ENCODE measurements at places on chromosomes 1 and 21.

DNA sequence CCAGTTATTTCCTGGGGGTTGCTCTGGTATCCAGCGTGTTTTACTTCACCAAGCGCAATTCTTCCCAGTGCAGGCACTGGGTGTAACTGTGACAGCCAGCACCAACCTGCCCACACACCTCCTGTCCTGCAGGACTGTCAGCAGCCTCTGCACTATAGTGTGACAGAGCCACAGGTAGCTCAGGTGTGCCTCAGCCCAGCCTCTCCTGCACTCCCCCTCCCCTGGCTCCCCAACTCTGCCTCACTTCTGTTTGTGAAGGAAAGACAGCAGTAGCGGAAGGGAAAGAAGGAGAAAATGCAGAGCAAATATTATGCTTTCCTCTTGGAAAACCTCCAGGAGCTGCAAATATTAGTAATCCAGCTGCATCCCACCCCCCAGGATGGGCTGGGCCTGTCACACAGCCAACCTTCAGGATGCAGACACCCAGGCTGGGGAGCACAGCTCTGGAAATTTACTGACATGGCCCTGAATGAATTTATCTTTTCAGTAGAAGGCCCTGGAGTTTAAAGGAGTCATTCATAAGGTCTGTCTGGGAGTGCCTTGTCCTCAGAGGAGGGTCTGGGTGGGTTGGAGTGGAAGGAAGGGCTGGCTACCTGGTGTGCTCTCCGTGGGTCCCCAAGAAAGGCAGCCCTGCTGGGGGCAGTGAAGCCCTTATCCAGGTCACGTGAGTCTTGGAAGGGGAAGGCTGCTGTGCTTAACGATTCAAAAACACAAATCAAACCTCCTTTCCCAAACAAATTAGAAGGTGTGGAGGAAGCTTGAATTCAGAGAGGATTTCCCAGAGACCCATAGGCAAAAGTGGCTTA, 20.9 kb downstream of the CAPN2 start:
- DNase-seq: no peak

GRCh38 chr1:244052016-244052727, 1.1 kb downstream of the ZBTB18 start:
- DNase-seq: peak; percentile 56

- no peak for DNase-seq
Measured at GRCh38 chr1:167455786-167456446, 62.4 kb downstream of the CD247 start.

DNA sequence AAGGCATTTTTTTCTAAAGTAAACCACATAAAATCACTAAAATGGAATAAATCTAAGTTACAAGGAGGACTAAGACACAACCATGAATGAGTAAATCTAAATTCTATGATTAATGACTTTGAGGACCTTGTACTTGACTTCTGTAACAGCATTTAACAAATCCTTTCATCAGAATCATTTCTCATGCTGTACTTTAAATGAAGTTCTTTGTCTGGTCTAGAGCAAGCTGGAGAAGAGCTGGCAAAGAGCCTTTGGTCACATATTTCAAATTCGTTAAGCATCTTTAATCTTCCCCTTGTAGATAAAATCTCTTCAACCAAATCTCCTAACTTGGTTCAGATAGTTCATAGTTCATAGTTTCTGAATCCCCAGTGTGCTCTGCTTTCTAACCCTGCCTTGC, 405.4 kb downstream of the PTPRC start:
- DNase-seq: no peak

GRCh38 chr1:11245904-11246719, 16.2 kb downstream of the MTOR start:
- no peak for DNase-seq

- DNase-seq: no peak
Measured at GRCh38 chr1:191290441-191290840, 812.8 kb upstream of the BRINP3 start.

DNA sequence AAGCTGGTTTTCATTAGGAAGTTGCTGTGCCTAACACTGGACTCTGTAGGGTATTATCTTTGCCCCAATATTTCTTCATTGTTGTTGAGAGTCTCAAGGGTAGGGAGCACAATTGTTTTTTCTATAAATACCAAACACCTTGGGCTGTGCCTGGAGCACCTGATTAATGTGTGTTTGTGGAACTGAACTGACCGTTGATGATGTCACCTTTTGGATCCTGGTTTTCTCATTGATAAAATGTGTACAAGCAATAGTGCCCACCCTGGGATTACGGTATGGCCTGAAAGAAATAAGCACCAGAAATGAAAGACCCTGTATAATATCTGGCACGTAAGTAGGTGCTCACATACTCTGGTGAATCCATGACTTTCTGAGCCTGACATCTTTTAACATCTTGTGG, 39.3 kb downstream of the KCNA2 start:
- no peak for DNase-seq

DNA sequence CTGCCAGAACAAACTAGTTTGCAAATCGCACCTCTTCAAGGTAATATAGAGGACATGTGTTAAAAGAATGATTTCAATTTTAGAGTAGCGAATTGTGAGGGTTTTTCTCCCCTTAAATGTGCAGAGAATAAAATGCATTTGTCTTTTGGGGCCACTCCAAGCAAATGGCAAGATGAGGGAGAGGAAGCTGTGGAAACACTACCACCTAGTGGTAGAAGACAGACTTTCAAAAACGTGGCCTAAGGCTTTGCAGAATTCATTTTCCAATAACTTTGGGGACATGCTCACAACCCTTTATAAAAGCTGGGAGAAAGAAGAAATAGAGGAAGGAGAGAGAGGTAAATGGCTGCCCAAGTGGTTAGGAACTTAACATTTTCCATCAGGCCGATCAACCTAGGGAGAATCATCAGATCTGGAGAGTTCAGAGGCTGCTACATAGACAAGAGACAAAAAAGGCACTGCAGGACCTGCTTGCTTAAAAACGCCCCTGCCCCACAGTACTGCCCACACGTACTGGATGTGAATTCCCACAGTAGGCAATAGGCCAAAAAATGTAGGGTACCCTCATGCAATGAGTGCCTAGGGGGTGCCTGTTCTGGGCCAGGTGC, 15.7 kb upstream of the RCAN1 start:
- peak; percentile 63 for DNase-seq

- DNase-seq: peak; percentile 42
Measured at GRCh38 chr1:18302788-18303413, 177.8 kb upstream of the KLHDC7A start.

DNA sequence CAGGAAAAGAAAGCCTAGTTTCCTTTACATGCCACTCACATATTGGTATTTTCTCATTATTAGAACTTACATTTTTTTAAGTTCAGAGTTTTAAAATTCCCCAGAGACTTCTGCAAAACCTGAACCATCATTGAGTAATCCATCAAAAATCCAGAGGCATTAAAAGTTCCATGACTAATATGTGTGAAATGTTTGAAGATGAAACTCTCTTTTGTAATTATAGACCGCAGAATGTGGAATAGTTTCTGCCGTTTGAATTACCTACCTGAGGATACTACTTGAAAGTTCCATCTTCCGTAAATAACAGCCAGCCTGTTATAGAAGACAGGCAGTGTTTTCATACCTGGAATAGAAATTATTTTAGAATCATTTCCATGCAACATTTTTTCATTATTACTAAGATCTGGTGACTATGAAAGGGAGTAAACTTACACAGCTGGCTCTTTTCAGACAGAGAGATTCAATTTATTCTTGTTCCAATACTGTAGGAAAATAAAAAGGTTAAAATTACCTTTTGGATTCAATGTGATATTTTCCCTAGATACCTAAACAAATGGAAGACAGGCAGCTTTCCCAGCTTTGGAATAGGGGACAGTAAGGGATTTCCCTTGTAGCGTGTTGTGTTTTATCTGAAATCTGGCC, 131.4 kb downstream of the ST6GALNAC5 start:
- no peak for DNase-seq

DNA sequence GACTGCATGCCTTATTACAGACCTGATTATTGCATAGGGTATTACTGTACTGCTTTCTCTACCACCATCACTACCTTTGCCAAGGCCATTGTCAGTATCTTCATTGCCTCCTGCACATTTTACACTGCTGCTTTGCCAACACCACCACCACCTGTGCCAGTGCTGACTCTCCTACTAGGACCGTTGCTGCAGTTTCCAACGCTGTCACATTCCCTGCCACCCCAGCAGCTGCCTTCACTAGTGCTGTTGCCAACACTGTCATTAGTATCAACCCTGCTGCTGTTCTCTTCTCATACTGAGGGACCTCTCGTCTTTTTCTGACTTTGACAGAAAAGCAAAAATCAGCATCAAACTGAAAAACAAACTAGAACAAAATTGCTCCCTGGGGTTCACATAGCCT, 394.9 kb upstream of the B3GALT2 start:
- no peak for DNase-seq

- no peak for DNase-seq
Measured at GRCh38 chr1:13967707-13968106, 267.7 kb downstream of the PRDM2 start.

DNA sequence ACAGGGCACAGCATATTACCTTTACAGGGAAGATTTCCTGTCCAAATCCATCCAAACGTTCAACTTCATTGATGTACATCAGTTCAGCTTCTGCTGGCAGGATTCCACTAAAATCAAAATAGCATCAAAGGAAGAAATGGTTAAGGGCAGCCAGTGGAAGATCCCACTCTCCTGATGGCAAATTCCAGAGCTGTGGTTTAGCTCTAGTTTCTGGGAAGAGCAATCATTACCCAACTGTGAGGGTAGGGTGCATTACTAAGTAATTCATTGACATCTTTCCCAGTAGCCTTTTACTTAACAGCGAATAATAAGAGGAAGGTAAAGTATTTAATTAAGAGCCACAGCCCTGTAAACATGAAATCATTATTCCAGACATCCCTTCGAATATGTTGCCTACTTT, 120.7 kb downstream of the SMYD2 start:
- DNase-seq: no peak

GRCh38 chr1:6211731-6212130, 5.8 kb downstream of the RNF207 start:
- no peak for DNase-seq

- DNase-seq: peak; percentile 84
Measured at GRCh38 chr1:108505763-108506070, 54.2 kb upstream of the EEIG2 start.

DNA sequence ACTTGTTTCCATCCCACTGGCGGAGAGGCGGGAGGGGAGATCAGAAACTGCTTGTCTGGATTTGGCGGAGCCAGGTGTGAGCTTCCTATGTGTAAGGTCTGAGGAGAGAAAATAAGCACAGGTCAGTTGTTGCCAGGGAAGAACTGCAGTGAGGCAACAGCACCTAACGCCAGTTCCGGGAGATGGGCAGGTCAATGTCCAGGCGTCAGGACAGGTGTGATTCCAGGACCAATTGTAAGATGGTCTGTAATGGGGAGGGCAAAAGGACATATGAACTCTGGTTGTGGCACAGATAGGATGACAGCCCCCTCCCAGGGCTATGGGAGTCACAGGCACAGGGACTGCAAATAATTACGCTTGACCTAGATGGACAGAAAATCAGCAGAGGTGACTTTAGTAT, 9.6 kb upstream of the KCNE1 start:
- no peak for DNase-seq

DNA sequence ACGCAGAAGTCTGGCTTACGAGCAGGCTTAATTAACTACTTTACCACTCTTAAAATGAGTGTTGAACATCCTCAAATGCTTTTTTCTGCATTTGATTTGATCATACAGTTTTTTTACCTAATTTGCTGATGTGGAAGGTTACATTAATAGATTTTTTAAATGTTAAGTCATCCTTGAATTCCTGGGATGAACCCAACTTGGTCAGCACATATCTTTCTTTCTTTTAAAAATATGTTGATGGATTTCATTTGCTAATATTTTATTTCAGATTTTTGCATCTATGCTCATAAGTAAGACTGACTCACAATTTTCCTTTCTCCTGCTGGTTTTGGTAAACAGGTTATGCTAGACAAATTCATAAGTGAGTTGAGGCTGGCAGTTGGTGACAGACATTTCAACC, 82.9 kb downstream of the LHX4 start:
- no peak for DNase-seq

GRCh38 chr1:109024646-109025045, 17.3 kb downstream of the WDR47 start:
- no peak for DNase-seq

DNA sequence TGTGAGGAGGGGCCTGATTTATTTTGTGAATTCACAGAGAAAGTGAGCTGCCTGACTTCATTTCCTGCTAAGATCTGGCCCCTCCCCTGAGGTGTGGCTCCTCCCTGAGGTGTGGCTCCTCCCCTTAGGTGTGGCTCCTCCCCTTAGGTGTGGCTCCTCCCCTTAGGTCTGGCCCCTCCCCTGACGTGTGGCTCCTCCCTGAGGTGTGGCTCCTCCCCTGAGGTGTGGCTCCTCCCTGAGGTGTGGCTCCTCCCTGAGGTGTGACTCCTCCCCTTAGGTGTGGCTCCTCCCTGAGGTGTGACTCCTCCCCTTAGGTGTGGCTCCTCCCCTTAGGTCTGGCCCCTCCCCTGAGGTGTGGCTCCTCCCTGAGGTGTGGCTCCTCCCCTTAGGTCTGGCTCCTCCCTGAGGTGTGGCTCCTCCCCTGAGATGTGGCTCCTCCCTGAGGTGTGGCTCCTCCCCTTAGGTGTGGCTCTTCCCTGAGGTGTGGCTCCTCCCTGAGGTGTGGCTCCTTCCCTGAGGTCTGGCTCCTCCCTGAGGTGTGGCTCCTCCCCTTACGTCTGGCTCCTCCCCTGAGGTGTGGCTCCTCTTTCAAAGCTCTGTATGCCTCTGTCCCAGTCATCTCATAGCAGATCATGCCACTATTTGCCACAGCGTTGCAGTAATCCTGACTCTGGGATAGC, 26.9 kb upstream of the LRRC3 start:
- DNase-seq: peak; percentile 59

GRCh38 chr1:53255031-53255430, 16.7 kb upstream of the MAGOH start:
- no peak for DNase-seq

DNA sequence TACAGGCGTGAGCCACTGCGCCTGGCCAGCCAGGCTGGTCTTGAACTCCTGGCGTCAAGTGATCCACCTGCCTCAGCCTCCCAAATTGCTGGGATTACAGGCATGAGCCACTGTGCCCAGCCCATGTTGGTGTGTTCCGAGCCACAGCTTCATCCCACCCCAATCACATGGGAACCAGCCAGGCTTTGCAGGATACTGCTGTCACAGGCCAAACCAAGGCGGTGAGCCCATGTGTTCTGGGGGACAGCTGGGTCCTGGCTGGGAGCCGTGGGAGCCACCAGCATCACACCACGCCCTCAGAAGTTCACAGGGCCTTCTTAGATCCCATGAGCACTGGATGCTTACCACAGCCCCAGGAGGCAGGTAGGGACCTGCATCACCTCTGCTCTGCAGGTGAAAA, 56.9 kb downstream of the DHRS3 start:
- DNase-seq: no peak

DNA sequence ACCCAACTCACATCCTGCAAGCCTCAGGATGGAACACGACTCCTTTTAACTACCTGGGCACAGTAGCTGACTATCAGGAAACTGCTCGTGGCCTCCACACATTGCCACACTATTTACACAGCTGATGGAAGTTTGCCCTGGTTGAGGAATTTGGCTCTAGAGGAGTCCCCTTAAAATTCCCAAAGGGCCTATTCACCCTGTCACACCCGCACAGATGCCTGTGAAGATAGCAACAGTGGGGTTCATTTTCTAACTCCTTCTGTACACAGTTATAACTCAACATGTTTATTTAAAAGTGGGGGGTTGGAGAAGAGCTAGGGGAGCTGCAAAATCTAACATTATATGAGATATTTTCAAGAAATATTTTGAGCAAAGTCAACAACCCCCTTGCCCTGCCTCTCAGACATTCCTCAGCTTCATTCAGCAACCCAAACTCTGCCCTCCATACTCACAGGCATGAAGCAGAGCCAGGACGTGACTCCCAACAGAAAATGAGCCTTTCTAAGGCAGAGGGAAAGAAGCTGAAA, 35.8 kb upstream of the CCN1 start:
- DNase-seq: no peak
